Activated CD4-positive, alpha-beta T cell treated with anti-CD3 and anti-CD28 coated beads, Interleukin-2, amount 10 ng/mL, durations not matched to agents 7 days and 5 days (primary cell): ENCODE measurements at places on chromosomes 7 and 10. TPM values are rescaled to one million over a fixed set of nuclear protein-coding genes. Genes with fewer than 3 reads are reported as not detected.

The ANKRD2 gene
- not detected for total RNA-seq

The PARD3 gene
- total RNA-seq: 1.0 TPM

The TMEM184A gene
- total RNA-seq: not detected

GRCh38 chr10:13908475-13908874 is 321.7 kb downstream of the PRPF18 start:
- no peak overlapping the region for H3K4me3 ChIP-seq
- H3K4me1 ChIP-seq: no peaks in the 10 kb centered on the region
- no peak overlapping the region for H3K27ac ChIP-seq
- DNase-seq: no peak
